ENCODE measurements at places on chromosomes 6 and 20.

DNA sequence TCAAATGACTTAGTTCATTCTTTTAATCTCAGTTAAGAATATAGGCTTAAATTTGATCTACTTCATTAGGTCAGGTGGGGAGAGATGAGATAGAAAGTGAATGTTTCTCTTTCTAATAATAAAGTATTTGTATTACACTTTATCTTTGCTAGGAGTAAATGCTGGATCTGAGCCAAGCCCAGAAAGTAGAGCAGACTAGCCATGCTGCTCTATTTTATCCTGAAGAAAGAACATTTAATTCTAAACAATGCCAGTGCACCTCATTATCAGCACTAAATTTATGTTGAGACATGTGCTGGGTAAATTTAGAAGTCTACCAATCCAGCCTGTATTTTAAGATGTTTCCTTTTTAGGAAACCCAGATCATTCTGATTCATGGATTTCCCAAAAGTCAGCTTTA lies 43.5 kb downstream of the AKIRIN2 start:
- DNase-seq: no peak

- DNase-seq: no peak
These were observed 68.4 kb upstream of the SMLR1 start for GRCh38 chr6:130758813-130759212.

GRCh38 chr6:162119341-162119740 lies 608.2 kb downstream of the PRKN start:
- DNase-seq: no peak

DNA sequence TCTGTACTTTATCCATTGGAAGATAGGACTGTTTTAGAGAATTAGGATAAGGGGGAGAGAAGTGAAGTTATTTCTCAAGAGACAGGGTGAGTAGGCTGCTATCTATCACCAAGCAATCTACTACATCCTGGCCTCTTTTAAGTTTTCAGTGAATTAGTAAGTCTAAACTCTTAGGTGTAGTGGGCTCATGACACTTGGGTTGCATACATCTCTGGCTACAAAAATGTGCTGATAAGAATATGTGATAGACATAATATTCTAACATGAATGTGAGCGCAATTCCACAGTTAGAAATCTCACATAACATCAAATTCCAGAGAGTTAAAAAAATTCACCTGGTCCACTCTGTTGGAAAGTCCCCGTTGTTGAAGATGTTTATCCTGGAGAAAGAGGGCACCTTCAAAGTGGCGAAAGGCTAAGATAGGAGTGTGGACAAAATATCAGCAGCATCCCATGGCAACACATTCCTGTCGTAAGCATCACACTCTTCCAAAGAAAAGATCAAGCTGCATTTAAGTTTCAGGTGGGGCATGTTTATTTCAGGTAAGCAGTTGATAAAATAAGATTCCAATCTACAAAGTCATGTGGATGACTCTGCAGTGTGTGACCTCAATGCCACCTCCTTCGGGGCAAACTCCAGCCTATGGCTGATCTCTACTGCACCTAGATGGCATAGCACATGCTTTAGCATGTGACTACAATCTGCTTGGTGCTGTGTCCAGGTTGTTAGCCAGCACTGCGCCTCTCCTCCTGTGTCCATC lies 111.7 kb upstream of the NEDD9 start:
- no peak for DNase-seq

DNA sequence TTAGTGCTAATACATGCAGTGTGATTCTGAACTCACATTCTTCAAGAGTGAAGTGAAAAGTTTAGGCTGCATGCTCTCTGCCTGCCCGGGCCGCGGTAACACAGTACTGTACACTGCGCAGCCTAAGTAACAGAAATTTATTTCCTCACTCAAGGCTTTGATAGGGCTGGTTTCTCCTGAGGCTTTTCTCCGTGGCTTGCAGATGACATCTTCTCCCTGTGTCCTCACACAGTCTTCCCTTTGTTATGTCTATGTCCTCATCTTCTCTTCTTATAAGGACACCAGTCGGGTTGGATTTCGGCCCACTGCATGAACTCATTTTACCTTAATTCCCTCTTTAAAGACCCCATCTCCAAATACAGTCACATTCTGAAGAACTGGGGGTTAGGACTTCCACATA lies 51.1 kb upstream of the TMEM170B start:
- DNase-seq: no peak

- no peak for DNase-seq
These were observed 173.4 kb downstream of the PLCB1 start for GRCh38 chr20:8305449-8305978.

- DNase-seq: no peak
These were observed 6.3 kb downstream of the BRD2 start for GRCh38 chr6:32974541-32975308.

DNA sequence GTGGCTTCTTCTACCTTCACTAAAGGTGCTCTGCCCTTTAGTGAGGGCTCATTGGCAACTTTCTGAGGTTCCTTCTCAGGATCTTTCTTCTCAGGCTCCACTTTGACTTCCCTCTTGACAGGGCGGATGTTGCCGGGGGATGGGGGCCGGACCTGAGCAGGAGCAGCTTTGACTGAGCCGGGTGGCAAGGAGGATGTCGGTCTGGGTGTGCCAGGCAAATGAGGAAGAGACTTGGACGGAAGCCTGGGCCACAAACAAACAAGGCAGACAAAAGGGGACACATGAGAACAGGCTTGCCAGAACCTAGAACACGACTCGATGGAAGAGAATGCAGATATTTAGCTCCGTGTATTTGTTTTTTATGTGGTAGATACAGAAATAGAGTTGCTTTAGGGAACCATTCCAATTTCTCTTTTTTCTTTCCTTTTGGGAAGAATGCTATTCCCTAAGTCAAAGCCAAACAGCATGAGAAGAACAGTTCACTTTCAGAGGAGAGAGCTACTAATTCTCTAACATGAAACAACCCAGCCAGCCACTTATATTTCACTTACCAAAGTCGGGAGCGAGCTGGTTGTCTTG lies 76.2 kb upstream of the BCLAF1 start:
- DNase-seq: no peak

- no peak for DNase-seq
These were observed 499 bp downstream of the TTI1 start for GRCh38 chr20:38032585-38033329.

DNA sequence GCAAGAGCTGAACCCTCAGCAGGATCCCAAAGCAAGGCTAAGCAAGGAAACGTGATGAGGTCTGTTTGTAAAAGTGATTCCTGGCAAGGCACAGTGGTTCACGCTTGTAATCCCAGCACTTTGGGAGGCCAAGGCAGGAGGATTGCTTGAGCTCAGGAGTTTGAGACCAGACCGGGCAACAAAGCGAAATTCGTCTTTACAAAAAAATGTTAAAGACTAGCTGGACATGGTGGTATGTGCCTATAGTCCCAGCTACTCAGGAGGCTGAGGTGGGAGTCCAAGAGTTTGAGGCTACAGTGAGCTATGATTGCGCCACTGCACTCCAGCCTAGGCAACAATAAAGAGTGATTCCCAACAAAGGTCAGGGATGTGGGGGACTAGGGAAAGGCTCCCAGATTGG lies 4.1 kb upstream of the XKR7 start:
- DNase-seq: no peak

- DNase-seq: no peak
These were observed 68.9 kb downstream of the DLGAP4 start for GRCh38 chr20:36374995-36375394.

- no peak for DNase-seq
These were observed 18.6 kb downstream of the COL11A2 start for GRCh38 chr6:33173535-33174180.

GRCh38 chr6:139544701-139545057 lies 170.2 kb upstream of the CITED2 start:
- no peak for DNase-seq

DNA sequence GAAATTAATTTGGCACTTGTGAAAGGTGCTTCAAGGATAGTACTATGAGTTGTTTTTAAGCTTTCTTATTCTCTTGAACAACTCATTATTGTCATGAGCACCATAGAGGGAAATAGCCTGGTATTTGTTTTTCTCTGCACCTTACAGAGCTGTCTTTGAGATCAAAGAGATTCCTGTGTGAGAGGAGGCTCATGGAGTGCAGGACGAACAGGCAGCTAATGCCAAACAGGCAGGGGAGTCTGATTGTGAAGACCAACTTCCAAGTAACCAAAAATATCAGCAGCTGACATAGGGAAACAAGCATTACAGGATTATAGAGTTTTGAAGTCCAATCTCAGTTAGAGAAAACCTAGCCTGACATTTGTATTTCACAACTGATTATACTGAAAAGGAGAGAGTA lies 110.6 kb upstream of the TENT5A start:
- no peak for DNase-seq

DNA sequence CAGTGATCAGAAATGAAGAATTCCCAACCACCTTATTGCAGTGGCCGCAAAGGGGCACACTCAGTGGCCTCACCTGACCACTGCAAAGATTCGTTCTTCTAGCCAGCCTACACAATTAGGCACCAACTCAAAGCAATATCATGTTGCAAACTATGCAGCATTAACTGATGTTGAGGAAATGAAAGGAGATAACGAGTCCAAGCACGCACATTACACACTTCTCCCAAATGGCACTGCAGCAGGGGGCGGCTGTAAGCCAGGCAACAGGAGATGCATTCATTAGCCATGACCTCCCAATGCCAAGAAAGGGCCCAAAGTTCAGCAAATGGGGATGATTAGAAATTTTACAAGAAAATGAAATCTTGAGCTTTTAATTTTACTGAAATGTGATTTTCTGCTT lies 39.3 kb downstream of the ATXN1 start:
- no peak for DNase-seq

GRCh38 chr6:147674099-147674498 lies 165.6 kb downstream of the SAMD5 start:
- DNase-seq: no peak

DNA sequence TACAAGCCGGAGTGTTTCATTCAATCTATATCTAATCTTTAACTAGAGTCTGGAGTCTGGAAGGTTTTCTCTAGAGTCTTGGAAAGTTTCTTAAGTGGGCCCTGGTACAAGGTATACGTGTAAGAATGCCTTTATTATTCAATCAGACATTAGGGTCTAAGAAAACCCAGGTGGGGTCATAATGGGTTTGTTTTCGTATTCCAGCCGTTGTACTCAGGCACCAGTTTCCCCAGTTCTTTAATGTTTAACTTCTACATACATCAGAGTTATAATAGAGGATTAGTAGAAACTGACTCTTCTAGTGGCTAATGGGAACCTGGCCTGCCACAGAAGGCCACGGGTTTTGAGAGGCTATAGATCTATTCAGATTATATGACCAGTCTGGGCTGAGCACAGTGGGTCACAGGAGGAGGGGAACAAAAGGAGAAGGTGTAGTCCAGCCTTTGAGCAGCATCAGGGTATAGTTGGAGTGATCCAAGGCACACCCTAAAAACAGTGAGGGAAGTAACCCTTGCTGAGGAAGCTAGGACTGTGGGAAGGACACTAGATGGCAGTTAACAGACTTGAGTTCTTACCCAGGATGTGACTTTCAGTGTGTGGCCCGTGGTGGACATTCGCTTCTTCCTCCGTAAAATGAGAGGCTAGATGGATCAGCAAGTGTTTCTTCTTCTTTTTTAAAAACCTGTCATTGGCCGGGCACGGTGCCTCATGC lies 15.5 kb downstream of the FAM83B start:
- no peak for DNase-seq

DNA sequence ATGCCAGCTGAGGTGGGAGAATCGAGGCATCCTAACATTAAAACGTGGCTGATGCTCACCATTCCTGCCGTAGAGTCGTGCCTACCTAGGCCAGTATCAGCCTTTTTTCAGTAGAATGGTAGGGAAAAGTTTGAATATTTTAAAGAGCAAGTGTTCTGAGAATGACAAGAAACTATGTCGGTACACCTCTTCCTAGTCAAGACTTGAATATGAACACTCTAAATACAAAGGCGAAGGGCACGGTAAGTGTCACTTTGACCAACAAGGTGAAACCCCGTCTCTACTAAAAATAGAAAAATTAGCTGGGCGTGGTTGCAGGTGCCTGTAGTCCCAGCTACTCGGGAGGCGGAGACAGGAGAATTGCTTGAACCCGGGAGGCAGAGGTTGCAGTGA lies 1.0 kb downstream of the GINM1 start:
- DNase-seq: no peak

DNA sequence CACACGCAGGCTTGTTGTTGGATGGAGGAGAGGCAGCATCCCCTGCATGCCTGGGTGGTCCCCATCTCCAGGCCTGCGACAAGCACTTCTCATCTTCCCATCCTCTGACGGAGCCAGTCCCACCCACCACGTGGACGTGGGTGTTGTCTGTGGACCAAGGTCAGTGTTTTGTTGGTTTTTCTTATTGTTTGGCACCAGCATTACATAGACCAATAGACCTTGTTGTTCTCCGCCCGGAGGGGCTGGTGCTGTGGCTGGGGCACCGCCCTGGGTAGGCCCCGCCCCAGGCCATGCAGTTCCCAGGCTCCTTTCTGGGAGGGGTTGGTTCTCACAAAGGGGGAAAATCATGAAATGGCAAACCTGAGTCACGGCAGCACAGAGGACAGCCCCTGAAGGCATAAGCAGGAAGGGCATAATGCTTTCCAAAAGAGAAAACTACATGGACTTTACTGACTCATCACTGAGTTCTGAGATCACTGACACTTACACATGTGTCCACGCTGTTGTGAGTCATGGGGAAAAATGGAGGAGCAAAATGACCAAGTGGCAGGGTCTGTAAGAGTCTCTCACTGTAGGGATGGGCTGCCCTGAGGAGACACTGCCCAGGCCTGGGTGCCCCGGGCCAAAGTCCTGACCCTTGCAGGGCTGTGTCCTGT lies 90.8 kb downstream of the THBS2 start:
- no peak for DNase-seq

GRCh38 chr6:35852994-35853393 lies 47.8 kb downstream of the LHFPL5 start:
- DNase-seq: no peak

DNA sequence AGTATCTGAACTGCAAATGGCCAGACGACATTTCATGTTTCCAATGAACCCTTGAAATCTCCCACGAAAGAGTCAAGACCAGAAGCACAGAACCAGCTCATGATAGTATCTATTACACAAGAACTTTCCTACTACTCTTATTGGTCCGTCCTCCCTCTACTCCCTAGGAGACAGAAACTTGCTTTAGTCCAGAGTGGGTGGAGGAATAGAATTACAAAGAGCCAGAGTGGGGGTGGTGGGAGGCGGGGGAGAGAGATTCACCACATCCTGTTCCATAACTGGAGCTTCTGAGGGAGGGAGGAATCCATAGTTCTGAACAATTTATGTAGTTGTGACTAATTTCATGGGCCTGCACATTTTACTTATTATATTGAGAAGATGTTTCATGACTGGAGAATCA lies 18.5 kb upstream of the WFDC10A start:
- no peak for DNase-seq

GRCh38 chr6:69623357-69623756 lies 173.5 kb downstream of the LMBRD1 start:
- DNase-seq: no peak

GRCh38 chr6:117615750-117616390 lies 13.6 kb upstream of the GOPC start:
- no peak for DNase-seq

DNA sequence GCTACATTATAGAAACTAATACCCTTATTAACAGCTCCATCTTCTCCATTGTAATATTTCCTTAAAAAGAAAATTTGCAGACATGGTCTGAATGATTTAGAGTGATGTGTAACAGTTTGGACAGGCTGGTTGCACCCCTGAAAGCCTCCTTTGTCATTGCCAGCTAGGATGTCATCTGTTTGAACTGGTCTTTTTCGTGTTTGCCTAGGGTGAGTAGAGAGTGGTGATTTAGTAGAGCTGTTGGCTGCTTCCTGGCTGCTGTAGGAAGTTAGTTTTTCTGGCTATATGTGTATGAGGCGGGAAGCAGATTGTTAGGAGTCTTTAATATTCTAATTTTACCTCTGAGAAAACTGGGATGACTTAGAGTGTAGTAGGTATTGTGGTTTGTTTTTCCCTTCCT lies 101.1 kb downstream of the ZFAND3 start:
- DNase-seq: no peak

Data from activated CD4-positive, CD25-positive, alpha-beta regulatory T cell (primary cell).